ENCODE measurements at places on chromosomes 16 and 17.

DNA sequence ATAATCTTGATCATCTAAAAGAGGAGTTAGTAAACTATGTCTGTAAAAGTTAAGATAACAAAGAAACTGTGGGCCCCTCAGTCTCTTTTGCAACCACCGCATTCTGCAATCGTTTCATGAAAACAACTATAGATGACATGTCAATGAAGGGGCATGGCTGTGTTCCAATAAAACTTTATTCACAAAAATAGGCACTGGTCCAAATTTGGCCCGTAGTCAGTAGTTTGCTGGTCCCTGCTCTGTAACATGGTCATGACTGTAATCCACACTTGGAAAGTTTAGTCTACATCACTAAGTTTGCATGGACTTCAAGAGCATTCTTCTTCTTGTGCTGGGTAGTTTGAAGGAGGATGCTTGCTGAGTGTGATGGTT lies 299.3 kb upstream of the PSMD7 start:
- DNase-seq = no peak

GRCh38 chr17:74502861-74503260 lies 28.4 kb downstream of the CD300LB start:
- no peak for DNase-seq

DNA sequence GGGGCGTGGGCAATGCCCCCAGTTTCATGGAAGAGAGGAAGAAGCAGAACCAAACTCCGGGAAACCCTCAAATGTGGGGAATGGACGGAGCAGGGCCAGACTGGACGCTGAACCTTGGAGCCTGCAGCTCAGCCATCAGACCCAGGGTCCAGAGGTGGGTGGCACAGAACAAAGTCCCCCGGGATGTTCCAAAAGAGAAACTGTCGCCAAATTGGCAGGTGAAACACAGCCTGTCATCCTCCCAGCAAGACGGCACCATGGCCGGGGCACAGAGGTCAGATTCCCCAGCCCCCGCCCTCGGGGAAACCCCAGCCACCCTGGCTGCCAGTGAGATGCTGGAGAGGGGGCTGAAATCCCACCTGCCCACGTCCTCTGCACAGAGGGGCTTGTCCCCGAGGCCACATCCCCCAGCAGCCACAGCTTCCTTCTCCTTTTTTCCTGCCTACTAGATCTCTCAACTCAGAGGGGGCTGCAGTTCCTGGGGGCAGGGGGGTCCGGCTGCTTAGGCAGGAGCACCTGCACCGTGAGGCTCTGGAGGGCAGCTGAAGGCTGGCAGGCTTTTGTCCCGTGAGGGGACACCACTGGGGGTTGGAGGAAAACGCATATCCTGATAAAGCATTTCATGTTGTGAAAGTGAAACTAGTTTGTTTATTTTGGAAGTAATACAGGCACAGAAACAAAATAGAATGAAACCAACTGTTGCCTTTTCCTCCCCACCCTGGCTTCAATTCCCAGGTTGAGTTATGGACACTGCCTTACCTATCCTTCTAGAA lies 1.2 kb upstream of the SECTM1 start:
- DNase-seq = no peak

GRCh38 chr17:37301288-37301687 lies 74.5 kb upstream of the C17orf78 start:
- no peak for DNase-seq

DNA sequence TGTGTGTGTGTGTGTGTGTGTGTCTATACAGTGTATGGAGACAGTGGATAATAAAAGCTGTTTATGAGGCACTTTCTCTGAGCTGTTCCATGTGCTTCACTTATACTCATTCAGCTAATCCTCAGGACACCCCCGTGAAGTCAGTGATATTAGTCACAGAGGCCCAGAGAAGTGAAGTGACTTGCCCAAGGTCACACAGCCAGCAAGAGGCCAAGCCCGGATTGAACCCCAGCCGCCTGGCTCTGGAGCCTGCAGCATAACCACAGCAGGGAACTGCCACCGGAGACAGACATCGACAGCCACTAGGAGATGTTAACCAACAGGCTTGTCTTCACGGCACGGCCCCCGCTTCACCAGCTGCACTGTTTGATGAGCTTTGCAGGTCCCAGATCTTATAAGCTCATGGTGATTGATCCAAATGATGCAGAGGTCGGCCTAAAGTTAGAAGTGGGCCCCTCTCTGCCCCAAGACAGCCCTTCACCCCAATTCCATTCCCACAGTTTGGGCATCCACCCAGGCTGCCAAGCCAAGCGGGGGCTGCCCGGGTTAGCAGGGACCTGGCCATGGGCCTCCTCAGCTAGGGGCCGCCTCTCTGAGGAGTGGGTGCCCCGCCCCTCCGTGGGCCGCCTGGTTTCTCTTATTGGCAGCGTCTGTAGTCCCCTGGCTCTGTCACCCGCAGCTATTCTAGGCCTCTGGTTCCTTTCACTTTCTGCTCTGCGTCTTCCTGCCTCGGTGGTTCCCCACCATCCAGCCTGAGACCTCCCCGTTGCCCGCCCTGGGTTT lies 30.9 kb downstream of the SOCS1 start:
- no peak for DNase-seq

GRCh38 chr17:74659889-74660288 lies 36.4 kb upstream of the CD300E start:
- DNase-seq = no peak

GRCh38 chr16:55832425-55832772 lies 497 bp downstream of the CES1 start:
- DNase-seq = no peak

- no peak for DNase-seq
Observed at GRCh38 chr17:45997624-45998023, 1.4 kb upstream of the STH start.

DNA sequence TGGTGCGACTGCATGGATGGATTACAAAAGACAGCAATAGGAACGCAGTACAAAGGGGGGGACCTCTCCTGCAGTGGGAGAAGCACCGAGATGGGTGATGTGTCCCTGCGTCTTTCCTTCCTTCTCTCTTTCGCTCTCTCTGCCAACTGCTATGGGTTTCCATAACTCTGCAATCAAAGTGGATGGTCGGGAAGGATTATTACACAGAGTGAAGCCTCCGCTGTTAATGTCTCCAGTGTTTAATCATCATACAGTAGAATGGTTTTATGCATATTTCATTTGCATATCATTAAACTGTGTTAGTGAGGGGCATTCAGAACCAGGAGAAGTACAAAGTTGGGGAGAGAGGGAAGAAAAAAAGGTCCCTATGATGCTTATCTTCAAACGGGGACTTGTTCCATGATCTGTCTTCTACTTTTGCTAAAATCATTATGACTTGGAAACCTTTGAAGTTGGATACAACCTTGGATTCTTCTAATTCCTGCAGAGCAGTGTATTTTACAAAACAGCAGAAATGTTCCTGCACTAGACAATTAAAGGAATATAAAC lies 255.9 kb upstream of the PMFBP1 start:
- no peak for DNase-seq

DNA sequence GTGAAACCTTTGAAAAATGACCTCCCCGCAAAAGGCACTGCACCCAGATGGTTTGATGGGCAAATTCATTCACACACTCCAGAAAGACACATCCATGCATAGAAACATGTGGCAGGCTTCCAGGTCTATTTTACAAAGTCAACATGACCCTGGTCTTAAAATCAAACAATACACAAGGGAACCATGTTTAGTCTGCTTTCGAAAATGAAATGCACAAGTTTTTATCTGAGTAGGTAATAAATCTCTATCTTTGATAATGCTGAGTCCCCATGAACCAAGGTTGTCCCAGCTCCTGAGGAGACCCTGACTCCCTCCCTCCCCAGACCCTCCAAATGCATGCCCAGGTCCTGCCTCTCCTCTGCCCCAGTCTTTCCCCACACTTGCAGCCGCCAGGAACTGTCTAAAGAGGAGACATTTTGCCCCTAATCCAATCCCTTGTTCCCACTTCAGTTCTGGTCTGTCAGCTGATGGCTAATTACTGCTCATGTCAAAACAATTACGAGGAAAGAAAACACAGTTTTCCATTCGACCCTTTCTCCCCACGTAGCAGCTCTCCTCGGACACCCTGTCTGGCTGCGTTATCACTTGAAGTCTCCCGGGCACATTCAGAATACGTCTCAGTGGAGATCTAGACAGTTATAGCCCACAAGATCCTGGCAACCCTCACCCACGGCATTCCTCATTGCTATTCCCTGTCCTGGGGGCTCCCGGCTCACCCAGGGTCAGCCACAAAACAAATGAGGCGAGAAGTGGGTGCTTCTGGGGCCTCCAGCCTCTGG lies 68.8 kb upstream of the RCVRN start:
- DNase-seq = no peak

DNA sequence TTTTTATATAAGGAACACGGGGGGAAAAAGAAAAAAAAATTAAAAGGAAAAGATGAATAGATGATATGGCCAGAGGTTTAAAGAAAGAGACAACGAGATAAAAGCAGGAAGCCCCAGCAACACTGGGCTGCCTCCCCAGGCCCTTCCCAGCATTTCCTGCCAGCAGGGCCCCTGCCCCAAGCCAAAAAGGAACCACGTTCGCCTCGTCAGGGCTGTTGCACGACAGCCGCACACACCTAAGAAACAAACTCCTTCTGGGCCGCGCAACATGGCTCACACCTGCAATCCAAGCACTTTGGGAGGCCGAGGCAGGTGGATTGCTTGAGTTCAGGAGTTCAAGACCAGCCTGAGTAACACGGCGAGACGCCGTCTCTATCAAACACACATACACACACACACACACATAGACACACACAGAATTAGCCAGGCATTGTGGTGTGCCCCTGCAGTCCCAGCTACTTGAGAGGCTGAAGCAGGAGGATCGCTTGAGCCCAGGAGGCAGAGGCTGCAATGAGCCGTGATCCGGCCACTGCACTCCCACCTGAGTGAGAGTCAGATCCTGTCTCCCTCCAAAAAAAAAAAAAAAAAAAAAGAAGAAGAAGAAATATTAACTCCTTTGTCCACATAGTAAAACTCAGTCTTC lies 83.0 kb downstream of the ANKRD11 start:
- no peak for DNase-seq

DNA sequence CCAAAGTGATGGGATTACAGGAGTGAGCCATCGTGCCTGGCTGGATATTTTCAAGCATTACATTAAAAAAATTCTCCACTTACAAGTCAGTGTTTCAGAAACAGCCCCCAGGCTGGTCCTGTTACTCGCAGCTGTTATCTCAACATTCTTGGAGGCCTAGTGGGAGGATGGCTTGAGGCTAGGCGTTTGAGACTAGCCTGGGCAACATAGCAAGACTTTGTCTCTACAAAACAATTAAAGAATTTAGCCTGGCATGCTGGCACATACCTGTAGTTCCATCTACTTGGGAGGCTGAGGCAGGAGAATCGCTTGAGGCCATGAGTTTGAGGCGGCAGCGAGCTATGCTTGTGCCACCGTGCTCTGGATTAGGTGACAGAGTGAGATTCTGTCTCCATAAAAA lies 26.5 kb upstream of the SPNS3 start:
- DNase-seq = no peak

DNA sequence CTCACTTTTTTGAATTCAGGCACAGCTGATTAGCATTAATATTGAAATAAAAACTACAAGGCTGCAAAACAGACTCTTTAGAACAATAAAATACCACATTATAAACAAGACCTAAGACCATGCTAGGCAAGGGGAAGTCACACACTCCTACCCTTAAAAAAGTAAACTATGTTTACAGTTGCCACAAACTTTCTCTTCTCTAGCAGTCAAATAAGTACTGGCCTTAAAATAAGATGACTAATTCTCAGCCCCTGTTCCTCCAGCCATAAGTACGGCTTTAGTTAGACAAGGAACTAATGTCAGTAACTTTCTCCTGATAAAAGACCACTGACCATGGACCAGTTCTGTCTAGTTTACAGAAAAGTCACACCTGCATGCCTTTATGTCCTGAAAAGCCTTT lies 19.5 kb upstream of the CPHXL start:
- no peak for DNase-seq

GRCh38 chr16:610513-611381 lies 20.0 kb upstream of the WFIKKN1 start:
- no peak for DNase-seq

- no peak for DNase-seq
Observed at GRCh38 chr16:22313876-22314470, 16.8 kb downstream of the POLR3E start.

- DNase-seq = no peak
Observed at GRCh38 chr17:5892921-5893675, 177.1 kb upstream of the WSCD1 start.

DNA sequence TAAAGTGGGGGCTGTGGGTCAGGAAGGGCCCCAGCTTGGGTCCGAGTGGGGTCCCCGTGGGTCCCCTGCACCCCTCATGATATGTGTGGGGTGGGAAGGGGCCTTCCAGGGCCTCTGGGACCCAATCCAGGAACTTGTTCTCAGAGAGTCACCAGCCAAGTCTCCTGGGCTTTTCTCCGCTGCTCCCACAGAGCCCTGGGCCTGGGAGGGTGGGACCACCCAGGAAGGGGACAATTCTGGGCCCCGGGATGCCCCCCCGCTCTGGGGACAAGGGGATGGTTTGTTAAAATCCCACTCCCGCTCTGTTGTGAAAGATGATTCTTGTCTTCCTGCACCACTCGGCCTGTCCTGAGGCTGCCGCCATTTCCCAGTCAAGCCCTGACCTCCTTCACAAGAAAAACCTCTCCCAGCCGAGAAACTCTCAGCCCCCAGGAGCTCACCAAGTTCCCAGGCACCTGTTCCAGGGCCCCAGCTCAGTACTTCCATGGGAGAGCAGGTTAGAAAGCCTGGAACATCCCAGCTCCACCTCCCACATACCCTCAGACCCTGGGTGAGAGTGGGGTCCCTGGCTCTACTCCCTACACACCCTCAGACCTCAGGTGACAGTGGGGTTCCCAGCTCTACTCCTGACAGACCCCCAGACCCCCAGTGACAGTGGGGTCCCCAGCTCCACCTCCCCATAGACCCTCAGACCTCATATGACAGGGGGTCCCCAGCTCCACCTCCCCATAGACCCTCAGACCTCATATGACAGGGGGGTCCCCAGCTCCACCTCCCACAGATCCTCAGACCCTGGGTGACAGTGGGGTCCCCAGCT lies 75.1 kb downstream of the METRNL start:
- no peak for DNase-seq
